Cardiac fibroblast (primary cell): ENCODE measurements at places on chromosomes 1 and 21.

DNA sequence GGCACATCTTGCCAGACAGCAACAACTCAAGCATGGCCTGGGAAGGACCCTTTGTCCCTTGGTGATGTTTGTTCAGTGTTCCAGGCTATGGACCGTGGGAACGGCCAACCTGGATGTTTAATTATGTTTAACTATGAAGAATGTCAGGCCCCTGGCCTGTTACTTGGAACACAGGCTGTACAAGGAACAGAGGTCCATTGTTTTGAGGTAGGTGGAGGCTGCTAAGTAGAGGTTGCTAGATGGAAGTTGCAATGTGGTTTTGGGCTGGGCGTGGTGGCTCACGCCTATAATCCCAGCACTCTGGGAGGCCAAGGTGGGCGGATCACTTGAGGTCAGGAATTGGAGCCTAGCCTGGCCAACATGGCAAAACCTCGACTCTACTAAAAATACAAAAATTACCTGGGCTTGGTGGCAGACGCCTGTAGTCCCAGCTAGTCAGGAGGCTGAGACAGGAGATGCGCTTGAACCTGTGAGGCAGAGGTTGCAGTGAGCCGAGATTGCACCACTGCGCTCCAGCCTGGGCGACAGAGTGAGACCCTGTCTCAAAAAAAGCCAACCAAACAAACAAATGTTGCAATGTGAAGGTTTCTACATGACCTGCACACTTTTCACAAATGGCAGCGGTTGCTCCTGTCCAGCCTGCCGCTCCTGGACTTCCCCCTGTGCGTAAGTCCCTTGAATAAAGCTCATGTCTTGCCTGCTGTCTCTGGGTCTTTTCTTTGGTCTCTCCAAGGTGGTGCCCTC, 2.5 kb upstream of the LEFTY1 start:
- DNase-seq: no peak

GRCh38 chr1:48560577-48560976, 88.6 kb upstream of the SPATA6 start:
- DNase-seq: no peak

GRCh38 chr21:33854604-33855003, 61.0 kb downstream of the ATP5PO start:
- DNase-seq: no peak

GRCh38 chr1:175179837-175180590, 12.6 kb downstream of the KIAA0040 start:
- no peak for DNase-seq

- no peak for DNase-seq
These were observed 33.6 kb downstream of the CD55 start for GRCh38 chr1:207355060-207355459.

DNA sequence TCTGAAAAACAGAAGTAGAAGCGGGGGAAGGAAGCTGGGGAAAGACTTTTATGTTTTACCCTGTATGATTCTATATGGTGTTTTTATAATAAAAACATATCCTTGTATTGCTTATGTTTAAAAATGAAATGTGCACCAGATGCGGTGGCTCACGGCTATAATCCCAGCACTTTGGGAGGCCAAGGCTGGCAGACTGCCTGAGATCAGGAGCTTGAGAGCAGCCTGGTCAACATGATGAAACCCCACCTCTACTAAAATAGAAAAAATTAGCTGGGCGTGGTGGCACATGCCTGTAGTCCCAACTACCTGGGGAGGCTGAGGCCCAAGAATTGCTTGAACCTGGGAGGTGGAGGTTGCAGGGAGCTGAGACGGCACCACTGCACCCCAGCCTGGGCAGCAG, 155.4 kb downstream of the SMYD3 start:
- DNase-seq: no peak

DNA sequence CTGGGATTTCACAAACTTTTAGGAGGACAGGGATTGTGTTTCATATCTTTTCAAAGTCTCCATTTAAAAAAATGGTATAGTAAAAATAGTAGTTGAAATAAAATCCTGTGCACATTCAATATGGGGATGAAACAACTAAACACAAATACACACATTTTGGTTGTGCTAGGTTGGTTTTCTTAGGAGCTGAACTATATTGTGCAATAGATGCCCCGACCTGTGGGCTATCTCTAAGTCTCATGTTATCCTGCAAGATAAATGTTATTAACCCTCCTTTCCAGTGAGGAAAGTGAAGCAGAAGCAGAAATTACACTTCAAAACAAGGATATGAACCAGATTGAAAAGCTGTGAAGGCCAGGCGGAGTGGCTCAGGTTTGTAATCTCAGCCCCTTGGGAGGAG, 1.3 kb upstream of the PLD5 start:
- DNase-seq: no peak

- no peak for DNase-seq
These were observed 76.3 kb downstream of the XCL2 start for GRCh38 chr1:168467452-168467851.

DNA sequence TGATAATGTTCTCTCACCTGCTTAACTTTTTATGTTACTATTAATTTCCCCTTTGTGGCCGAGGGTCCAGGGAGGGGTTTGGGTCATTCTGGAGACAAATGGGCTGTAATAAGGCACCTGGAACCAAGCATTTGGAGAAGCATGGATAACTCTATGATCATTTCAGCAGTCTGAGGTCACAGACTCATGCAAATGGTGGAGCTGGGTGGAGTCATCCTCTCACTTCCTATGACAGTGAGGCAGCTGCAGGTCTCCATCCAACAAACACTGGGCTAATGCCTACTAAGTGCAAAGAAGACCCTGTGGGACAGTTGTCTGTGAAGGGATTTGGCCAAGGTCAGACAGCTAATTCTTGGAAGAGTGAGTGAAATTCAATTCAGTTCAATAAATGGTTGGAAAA, 28.8 kb upstream of the CAMTA1 start:
- no peak for DNase-seq
